Smooth muscle cell of the coronary artery (primary cell): ENCODE measurements at places on chromosomes 16 and 17. TPM values are rescaled to one million over a fixed set of nuclear protein-coding genes. Genes with fewer than 3 reads are reported as not detected.

Gene NOD2
- 0.30 and 0.59 TPM in 2 replicates for total RNA-seq

Gene AANAT
- not detected in 2 replicates for total RNA-seq

Gene PPP1R1B
- total RNA-seq = 3.0 TPM in 1 of 2 replicates, not detected in the other

Gene PLA2G10
- not detected in 2 replicates for total RNA-seq

Gene CDH11
- 983 and 1,255 TPM in 2 replicates for total RNA-seq

Gene DPEP3
- not detected in 2 replicates for total RNA-seq

Gene MYH2
- total RNA-seq = not detected in 2 replicates

Gene AURKB
- total RNA-seq = 2.2 and 8.6 TPM in 2 replicates

Gene B3GNT9
- total RNA-seq = 26.5 and 26.8 TPM in 2 replicates

Gene RHBDL1
- 0.98 and 6.6 TPM in 2 replicates for total RNA-seq

Gene NPIPB2
- 1.4 and 2.0 TPM in 2 replicates for total RNA-seq

Gene GLIS2
- total RNA-seq = 0.70 and 3.4 TPM in 2 replicates
